ENCODE measurements at places on chromosomes 12 and 14.

DNA sequence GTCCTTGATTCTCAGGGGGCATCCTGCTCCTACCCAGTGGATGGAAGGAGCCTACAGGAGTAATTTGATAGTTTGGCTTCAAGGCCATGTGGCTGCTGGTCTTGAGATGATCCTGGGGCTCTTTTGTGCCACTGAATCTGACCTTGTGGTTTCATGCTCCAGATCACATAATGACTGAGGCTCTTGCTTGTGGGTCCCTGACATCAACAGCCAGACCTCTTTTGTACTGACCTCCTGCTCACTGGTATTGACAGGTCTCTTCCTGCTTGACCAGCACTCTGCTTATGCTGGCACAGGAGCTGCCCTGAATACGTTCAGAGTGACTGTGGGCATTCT is 23.2 kb upstream of the JPH4 start:
- DNase-seq = no peak

DNA sequence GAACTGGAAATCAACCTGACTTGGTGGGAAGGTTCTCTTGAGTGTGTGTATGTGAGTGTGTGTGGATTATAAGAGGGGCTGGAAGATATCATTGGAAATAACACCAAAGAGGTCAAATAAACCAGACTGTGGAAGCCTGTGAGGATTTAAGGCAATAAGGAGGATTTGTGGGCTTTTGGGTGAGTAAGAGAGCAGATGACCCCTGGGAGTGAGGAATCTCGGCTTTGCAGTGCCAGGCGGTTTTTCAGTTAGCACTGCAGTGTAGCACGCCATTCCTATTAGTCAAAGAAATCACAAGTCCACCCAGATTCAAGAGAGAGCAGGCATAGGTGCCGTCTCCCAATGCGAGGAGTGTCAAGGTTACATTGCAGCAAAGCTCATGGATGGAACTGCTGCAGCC is 63.3 kb downstream of the CALM1 start:
- no peak for DNase-seq

DNA sequence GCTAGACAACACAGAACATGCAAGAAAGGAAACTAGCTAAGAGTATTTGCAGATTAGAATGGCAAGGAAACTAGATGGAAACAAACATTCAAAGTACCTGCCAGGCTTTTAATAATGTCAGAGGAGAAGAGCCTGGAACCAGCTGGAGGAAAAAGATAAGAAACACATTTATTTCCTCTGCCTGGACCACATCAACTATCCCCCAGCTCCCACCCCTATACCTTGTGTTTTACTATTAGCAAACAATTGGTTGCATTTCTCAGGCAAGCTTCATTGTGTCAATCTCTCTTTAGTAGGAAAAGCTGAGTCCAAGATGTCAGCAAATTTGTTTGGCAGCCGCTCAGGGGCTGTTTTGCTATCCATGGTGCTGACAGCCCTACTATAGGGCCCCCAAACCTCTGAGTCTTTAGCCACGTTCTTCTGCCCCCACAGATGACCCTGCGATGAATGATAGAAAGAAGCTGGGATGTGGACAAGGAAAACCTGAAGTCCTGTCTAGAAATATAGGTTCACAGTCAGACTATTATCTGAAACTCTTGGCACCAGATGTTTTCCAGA is 11.6 kb upstream of the SYNDIG1L start:
- no peak for DNase-seq

DNA sequence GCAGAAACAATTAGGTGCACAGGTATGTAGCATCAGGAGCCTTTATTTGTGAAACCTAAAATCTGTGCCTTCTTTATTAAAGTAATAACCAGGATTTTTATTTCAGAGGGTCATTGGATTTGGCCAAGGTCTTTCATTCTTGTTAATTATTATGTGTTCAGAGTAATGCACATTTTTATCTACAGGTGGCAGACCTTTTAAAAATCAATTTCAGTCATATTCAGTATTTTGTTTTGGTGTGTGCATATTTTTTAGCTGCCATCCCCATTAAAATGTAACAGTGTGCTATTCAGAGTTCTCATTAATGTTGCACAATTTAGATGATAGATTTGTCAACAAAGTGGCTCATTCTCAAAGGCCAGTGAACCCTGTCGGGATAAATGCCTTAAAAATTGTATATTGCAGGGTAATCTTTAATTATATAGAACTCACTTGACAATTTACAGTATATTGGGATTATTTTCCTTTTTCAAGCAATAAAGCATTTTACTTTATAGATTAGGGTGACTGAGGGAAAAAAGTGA is 319.3 kb upstream of the SOX5 start:
- DNase-seq = no peak

DNA sequence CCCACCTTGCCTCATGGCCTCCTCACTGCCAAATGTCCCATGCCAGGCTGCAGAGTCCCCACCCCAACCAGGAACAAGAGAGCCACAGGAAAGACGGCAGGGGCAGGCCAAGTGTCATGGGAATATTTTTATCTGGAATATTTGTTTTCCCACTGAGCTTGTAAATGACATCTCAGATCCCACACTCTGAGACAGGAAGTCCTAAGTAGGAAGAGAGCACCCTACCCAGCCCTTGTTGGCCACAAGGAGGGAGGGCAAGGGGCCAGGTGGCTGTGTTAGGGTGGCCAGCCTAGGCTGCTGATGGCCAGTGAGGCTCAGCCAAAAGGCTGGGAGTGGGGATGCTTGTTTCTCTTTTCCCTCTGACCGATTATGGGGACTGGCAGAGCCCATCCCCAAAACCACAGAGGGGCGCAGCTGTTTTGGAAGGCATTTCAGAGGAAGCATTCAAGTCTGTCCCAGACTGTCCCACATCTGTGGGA is 7.7 kb upstream of the MEG3 start:
- DNase-seq = peak; percentile 24

DNA sequence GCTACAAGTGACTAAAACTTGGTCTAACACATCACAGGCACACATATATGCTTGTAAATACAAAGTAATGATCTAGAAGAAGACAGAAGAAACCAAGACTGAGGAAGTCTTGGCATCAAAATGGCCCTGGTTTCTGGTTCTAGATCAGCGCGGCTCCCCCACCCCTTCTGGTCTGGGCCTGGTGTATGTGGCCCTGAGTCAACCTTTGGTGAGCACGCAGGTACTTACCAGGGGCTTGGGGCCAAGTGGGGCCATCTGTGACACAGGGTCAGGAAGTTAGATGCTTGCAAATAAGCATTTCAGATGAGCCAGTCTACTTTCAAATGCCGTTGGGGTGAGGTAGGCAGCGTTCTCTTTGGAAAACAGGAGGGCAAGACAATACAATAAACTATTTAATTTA is 13.2 kb upstream of the HVCN1 start:
- no peak for DNase-seq

DNA sequence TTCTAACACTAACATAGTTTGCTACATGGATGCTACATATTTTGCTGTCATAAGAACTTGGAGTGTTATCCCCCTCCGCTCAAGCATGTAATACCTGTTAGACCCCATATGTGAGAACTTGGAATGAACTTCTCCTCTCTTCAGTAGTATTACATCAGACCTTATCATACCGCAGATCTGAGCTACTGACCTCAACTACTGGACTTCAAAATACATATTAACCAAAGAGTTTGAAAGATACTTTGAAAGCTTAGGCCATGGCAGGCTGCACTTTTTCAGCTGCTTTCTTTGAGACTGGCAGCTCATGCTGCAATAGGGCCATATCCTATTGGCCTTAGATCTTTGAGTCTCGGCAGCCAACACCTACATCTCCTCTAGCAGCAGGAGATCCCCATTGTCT is 74.8 kb downstream of the EEA1 start:
- no peak for DNase-seq

DNA sequence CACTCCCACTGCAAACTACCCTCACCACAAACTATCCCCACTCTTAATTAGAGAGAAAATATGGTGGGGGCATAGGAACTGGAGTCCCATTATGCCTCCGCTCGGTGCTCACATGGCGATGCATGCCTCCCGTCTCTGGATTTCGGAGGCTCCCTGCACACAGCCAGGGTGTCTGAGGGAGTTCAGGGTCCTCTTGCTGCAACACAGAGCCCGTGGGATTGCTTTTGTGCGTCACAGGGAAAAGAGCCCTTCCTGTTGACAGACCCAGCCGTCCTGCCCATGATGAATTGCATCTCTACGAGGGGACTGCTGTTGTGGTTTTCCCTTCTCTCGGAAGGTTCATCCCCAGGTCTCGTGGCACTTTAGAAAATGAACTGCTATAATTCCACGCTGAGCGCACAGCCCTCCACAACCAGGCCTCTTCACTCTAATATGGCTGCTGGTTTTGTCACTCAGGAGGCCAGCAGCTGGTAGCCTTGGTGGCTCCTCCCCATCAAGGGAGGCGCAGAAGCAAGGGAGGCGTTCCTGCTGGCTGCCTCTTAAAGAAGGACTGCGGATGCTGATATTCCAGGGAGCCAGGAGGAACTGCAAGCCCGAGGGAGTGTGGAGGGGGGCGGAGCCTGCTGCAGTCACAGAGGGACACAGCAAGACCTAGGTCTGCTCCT is 158.0 kb downstream of the KCNA5 start:
- DNase-seq = no peak

DNA sequence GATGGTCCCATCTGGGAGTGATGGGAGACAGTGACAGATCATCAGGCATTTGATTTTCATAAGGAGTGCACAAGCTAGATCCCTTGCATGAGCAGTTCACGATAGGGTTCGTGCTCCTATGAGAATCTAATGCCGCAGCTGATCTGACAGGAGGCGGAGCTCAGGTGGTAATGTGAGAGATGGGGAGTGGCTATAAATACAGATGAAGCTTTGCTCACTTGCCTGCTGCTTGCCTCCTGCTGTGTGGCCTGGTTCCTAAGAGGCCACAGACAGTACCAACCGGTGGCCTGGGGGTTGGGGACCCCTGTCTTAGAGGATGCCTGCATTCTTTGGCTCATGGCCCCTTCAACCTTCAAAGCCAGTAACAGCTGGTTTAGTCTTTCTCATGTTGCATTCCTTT is 130.3 kb downstream of the PTPN11 start:
- no peak for DNase-seq

- no peak for DNase-seq
Observed at GRCh38 chr14:24785698-24786097, 151.7 kb upstream of the GZMB start.

DNA sequence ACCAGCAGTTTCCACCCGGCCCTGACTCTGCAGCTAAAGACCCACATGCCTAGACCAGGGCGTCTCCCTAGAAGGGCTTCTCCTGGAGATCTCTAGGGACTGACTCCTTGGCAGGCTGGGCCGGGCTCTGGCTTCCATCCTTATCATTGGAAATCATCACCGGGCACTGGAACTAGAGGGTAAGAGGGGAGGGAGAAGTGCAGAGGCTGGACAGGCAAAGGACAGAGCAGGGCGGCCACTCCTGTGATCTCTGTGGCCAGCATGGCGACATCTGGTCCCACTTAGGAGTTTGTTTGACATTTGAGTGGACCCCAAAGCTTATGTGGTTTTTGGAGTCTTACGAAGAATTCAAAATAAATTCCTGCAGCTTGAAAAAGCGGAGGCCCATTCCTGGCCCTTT is 7.1 kb downstream of the LTBP2 start:
- DNase-seq = no peak

GRCh38 chr14:68661226-68662225 is 131.3 kb downstream of the ZFP36L1 start:
- DNase-seq = peak; percentile 11

DNA sequence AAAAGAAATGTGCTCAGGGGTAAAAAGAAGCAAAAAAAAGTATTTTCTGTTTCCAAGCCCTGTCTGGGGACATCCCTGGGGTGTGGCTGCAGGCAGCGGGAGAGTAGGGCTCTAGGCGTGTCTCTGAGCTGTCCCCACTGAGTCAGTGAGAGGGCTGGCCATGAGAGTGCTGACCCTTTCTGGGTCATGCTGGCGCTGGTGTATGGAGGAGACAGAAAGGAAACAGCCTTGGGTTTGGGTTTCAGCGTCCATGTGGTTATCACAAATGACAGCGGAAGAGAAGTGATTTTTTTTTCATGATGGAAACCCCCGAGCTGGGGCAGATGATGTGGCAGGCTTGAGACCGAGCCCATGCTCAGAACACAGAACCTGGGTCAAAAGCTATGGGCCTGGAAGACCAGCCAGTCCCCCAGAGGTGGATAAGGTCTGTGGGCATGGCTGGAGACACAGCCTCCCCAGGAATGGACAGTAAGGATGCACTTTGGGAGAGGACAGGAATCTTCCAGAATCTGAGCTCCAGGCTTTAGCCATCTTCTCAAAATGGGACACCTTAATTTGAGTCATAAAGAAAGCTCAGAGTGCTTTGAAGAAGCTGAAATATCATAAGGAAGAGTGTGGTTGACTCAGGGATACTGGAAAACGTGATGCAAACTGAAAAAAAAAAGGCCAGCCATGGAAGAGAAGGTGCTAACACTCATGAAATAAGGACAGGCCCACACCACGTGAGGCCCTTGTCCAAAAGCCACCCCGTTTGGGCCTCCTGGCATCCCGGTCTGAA is 36.2 kb downstream of the SYNE3 start:
- DNase-seq = no peak

DNA sequence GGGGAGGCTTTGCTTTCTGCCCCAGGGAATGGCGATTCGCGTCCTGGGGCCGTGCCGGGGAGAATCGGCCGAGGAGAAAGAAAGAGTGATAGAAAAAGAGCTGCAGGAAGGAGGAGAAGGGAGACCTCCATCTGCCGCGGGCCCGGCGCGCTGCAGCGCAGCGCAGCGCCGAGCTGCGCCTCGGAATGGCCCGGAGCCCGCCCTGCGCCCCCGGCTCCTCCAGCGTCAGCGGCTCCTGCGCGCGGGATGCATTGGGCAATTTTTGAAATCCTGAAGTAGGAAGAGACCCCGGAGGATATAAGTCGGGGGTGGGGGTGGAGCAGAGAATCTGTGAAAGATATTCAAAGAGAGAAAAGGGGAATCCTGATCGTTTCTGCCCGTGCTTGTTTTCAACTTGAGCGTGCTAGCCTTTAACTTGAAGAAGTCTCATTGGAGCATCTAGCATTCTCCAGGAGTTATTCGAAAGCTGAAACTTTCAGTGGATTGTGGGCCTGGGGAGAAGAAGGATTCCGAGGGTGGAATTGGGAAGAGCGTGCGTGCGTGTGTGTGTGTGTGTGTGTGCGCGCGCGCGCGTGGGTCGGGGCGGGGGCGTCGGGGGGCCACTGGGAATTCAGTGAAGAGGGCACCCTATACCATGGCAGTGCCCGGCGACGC is 441 bp downstream of the PDE3A start:
- DNase-seq = peak; percentile 58

DNA sequence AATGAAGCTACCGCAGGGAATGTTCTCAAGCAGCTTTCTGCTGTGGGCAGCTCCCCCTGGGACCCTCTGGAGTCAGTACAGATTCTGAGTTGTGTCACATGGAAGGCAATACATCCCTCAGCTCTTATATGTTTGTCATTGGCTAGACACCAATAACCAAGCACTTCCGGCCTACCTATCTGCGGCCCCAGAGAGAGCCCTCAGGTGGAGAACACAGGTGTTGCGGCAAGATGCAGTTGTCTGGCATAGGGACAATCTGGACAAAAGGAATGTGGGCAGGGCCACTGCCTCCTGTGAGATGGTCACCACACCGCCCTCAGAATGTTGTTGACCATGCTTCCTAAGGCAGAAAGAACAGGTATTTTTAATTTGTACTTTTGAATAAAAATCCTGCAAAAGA is 118.7 kb downstream of the BRMS1L start:
- no peak for DNase-seq

- DNase-seq = no peak
Observed at GRCh38 chr14:23062002-23062401, 4.7 kb upstream of the CDH24 start.
